ENCODE measurements at places on chromosomes 6 and 20.

GRCh38 chr6:5995949-5996713, 10.6 kb downstream of the NRN1 start:
- peak; percentile 93 for DNase-seq

DNA sequence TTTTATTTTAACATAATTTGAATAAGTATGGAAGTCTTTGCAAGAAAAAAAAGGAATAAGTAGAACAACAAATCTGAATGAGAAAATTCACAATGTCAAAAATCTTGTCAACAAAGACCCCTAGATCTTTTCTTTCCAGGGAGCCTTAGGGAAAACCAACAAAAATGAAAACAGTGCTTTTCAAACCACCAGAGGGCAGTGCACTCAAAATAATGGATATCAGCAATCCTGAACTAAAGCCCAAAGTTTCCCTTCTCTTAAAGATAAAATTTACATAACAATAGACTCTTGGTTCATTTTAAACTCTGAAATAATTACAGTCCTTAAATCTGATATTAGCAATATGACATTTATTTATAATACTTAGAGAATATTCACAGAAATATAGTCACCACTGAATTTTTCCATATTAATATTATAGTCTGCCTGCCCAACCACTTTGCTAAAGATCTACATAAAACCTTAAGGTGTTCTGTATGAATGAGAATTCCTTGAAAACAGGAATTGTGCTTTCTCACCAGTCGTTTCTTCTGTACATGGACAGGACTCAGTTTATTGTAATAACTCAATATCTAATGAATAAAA, 105.3 kb upstream of the BMP5 start:
- DNase-seq, result peak; percentile 47

GRCh38 chr6:4723383-4723782, 52.8 kb upstream of the CDYL start:
- DNase-seq, result no peak

DNA sequence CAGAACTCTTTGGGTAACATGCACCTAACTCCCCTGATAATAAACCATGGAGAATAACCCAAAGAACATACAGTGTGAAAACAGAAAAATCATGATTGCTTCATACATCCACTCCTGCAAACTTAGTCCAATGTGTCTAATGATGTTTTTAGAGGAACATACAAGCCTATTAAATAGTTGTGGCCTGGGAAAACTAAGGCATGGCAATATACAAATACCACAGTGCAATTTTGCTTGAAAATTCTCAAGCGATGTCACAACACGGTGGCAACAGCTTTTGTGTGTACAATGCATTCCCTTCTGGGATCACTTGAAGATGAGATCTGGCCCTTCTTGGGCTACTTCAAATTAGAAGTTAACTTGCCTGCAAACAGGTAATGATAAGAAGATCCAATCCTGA, 16.7 kb downstream of the MAP3K5 start:
- peak; percentile 59 for DNase-seq

DNA sequence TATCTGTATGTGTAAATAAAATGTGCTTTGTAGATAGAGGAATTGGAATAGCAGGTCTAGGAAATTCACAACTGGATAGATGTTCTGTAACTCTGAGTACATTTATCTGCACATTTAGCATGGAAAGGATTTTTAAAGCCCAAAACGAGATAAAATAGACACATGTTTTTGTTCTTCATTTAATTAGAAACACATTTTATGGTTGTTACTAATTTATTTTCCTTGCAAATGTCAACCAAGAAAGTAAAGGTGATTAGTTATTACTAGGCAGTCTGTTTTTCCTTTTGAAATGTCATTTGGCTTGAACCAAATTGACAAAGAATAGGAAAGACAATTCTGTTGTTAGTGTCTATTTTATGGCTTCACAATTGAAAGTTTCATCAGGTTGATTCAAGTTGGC, 769 bp downstream of the PRL start:
- DNase-seq, result no peak

DNA sequence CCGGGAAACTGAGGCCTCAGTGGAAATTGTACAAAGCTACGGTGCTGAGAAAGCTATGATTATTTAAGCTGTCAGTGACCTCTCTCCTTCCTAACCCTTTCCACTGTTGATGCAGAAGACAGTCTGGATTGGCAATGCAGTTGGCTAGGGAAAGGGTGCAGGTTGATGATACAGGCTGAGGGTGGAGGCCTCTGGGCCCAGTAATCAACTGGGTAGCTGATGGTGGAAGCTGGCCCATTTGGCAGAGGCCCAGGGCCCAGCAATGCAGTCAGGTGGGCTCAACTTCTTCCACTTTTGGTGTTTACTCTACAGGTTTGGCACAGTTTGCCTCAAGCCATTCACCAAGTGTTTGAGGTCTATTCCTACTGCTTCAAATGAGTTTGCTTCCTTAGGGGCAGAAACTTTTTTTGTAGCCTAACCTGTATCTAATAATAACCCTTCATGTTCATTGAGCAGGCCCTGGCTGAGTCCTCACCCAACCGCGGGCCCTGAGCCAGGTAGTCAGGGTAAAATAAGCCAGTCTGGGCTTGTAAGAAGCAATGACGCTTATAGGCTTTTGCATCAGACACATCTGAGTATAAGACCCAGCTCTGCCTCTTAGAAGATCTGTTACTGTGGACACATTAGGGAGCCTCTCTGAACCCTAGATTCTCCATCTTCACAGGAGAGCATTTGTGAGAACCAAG, 12.1 kb downstream of the BCL2L1 start:
- no peak for DNase-seq

- no peak for DNase-seq
Observed at GRCh38 chr20:45372241-45372640, 5.9 kb downstream of the TP53TG5 start.

DNA sequence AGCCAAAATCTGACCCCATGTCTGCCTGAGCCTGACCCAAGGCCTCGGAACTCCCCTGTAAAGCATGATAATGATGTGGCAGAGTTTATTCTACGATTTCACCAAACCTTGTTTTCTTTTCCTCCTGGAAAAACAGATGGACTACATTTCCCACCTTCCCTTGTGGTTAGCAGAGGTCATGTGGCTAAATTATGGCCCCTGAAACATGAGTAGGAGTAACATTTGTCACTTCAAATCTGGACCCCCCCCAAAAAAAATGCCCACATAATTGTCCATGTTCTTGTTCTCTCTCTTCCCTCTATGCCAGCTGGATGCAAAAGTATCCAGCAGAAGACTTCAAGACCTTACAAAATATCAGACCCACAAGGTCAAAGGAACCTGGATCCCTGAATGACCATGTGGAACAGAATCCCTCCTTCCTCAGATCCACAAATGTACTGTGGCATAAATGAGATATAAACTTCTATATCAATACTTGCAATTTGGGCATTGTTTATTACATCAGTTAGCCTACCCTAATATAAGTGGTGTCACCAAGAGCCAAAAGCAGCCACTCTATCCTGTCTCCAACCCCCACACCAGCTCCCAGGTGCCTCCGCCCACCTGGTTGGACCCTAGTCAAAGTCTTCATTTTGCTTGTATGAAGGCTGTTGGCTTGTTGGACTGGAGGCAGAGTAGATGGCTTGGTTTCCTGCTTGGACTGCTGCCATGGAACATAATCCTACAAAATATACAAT, 1.4 kb downstream of the C20orf96 start:
- DNase-seq, result no peak

DNA sequence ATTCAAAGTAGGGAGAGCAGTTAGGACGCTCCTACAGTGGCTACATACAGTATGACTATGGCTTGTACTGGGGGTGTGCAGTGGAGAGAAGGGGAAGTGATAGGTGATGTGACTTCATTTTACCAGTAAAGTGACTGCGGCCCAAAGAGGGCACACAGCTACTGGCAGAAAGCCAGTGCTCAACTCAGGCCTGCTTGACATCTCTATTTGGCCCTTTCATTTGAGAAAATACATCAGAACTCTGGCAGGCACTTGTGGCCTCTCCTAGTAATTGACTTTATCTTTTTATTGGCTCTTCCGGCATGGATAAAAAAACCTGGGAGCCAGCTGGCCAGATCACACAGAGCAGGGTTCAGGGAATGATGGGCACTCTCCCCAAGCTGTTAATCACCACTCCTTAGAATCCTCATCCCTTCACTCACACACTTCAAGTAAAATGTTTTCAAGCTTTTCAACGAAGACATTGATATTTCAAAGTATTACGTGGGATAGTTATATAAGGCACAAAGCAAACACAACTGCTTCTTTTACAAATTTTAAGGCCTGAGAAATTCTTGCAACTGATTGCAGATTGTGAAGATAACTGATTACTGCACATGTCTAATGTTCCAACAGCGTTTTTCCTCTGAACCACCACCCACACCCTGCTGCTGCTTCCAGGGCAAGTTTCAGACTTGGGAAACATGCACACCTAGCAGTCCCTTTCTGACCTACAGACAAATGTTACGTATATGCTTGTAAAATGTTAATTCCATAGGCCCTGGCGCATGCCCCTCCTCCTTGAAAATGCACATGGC, 73.5 kb downstream of the TNFRSF21 start:
- DNase-seq, result no peak

- DNase-seq, result peak; percentile 11
Observed at GRCh38 chr6:41092421-41093140, 19.8 kb downstream of the NFYA start.

- no peak for DNase-seq
Observed at GRCh38 chr6:44396968-44397367, 9.5 kb downstream of the CDC5L start.

GRCh38 chr20:14860410-14860814, 523.0 kb upstream of the FLRT3 start:
- DNase-seq, result no peak

DNA sequence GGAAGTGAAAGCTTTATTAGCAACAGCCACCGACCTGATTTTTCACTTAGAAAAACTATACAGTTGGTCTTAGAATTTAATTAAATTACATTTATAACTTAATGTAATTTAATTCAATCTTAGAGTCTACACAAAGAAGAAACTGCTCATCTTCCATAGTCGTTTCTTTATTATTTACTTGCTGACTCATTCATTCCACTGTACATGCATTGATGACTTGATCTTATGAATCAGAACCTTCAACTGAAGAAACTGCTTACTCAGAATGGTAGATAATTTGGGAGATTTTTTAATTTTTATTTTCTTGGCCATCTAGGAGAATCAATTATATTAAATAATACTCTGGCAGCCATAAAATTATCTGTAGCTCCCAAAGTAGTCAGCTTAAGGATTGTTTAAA, 1021.6 kb upstream of the FLRT3 start:
- DNase-seq, result peak; percentile 71

DNA sequence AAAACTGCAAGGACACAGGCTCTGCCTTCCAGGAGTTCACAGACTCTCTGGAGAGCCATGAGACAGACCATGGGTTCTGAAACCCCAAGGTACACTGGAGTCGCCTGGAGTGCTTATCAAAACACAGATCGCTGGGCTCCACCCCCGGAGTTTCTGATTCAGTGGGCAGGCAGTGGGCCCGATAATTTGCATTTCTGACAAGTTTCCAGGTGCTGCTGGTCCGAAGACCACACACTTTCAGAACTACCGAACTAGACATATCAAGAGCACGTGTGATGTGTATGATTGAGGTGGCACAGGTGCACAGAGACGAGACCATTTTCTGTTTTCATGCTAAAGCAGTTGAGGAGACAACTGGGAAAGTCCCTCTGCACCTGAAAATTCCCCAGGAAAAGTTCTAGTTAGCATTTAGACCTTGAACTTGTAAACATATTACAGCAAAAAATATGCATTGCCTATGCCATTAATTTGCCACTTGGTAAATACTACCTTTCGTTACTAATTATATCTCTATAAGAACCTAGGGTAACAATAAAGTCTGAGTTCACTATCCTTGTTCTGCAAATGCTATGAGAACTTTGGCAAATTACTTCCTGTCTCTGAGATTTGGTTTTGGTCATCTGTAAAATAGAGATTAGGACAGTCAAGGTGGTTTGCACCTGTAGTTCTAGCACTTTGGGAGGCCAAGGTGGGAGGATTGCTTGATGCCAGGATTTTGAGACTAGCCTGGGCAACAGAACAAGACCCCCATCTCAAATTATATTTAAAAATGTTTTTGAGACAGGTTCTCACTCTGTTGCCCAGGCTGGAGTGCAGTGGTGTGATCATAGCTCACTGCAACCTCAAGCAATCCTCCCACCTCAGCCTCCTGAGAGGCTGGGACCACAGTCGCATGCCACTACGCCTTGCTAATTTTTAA, 14.3 kb upstream of the PIM1 start:
- no peak for DNase-seq

- DNase-seq, result no peak
Observed at GRCh38 chr6:92827104-92827503, 592.3 kb downstream of the EPHA7 start.

DNA sequence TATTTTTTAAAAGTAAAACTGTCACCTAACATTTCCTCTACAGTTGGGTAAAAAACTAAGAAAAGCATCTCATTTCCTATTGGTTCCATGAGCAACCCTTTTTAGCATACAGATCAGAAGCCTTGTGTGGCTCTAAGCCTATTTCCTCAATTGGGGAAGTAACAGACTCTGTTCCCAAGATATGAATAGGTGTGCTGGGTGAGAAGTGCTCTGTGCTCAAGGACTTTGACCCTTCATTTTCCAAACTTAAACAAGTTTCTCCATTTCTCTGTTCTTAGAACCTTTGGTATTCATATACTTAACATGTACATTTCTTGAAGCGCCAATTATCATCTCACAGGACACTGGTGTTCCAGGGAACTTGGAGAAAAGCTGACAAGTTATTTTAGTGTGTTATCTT, 24.1 kb downstream of the CARMIL1 start:
- no peak for DNase-seq

GRCh38 chr6:167824591-167825331, 1.9 kb upstream of the AFDN start:
- DNase-seq, result peak; percentile 82

DNA sequence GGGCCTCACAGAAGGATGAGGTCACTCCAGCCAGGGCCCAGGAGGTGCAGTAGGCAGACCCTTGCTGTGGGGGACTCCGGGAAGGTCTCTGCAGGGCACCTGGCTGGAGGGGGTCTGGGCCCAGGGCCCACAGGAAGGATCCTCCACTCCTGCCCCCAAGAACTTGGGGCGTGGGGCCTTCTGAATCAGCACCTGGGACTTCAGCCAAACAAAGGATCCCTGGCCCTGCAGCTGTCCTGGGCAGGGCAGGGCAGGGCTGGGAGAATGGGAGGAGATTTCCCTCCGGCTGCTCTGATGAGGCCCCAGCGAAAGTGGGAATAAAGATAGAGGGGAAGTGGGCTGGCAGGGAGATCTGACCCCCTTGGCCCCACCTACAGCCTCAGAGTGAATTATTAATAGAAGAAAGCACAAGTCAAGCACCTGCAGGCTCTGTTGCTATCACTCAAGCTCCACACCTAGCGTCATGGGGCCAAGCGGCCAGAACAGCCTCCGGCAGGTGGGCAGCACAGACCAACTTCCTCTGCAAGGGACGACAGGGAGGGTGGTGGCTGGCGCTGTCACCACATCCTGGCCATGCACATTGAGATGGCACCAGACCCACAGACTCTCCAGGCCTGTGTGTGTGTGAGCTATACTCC, 61.6 kb upstream of the MRPS10 start:
- peak; percentile 27 for DNase-seq

Data from fibroblast of skin of right biceps (primary cell).